ENCODE measurements at places on chromosomes 5 and 9.

DNA sequence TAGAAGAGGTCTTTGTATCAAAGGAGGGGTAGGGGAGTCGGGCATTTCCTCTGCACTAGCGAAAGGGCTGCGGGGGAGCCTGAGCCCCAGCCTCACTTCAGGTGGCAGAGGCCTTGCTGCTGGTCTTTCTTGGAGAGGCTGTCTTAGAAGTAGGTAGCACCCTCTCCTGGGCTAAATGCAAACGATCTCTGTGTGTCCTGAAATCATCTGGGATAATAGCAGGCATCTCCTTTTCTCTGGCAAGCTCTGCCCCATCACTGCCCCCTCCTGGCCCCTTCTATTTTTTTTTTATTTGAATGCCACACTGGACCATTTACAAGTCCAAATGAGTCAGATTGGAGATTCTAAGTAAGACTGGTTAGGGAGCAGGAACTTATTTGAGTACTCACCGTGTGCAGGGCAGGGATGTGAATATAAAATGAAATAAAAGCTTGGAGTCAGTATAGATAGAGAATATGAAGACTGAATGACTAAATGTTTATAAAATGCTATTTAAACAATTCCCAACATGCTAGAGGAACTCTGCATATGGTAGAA is 137.1 kb downstream of the FGF1 start:
- DNase-seq: peak; percentile 97

- DNase-seq: peak; percentile 76
Measured at GRCh38 chr5:78647351-78647818, 1.2 kb downstream of the LHFPL2 start.

- peak; percentile 32 for DNase-seq
Measured at GRCh38 chr5:115069087-115069968, 100.4 kb downstream of the TRIM36 start.

DNA sequence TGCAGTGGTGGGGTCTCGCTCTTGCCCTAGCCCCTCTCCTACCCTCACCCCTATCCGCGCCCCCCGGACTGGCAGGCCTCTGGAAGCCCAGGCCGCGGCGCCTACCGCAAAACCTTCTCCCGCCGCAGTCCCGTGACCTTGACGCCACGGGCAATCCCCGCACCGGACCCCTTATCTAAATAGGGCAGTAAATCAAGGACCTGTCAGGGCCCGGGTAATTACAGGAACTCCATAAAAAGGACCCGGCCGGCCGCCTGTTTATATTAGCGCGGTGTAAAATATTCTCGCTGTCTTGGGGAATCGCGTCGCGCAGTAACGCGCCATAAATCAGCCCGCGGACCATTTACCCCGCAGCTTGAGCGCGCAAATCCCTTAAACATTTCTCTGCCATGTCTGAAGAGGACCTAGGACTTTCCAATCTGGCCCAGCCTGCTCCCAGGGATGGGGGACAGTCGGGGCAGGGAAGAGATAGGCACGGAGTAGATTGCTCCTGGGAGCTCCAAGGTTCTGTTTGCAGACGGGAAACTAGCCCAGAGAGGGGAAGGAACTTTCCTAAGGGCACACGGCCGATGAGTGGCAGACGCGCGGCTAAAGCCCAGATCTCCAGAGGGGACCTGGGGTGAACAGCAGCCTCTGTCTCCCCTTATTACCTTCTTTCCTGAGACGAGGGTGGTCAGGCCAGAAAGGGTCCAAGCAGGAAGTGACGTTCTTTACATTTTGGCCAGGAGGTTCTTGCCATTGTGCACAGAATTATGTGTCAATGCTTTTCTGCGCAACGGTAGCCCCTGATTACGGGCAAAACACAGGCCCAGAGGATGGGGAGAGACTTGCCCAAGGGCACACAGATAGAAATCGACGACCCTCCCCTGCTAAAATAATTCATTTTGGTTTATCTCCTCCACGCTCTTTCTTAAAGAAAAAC is 4.8 kb upstream of the HAND1 start:
- DNase-seq: no peak

DNA sequence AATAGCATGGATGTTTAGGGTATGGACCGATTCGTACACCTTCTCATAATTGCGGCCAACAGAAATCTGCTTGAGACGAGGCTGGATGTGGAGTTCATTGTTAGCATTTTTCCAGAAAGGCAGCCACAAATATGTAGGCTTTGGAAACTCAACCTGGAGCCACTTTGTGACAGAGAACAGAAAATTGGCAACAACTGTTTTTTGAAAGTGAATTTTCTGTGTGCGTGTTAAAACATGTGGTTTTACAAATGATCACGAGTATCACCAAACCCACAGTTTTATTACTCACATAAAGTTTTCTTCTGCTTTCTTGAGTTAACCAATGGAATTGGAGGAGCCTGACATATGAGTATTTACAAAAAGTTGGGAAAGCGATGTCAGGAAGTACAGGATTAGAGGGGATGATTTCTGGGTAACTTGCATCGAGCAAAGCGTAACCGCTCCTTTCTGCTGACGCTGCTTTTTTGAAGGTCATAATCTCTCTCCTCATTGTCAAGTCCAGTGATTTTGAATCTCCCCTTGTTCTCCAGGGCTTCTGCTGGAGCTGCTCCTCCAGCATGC is 138.5 kb upstream of the TAF11L2 start:
- no peak for DNase-seq

DNA sequence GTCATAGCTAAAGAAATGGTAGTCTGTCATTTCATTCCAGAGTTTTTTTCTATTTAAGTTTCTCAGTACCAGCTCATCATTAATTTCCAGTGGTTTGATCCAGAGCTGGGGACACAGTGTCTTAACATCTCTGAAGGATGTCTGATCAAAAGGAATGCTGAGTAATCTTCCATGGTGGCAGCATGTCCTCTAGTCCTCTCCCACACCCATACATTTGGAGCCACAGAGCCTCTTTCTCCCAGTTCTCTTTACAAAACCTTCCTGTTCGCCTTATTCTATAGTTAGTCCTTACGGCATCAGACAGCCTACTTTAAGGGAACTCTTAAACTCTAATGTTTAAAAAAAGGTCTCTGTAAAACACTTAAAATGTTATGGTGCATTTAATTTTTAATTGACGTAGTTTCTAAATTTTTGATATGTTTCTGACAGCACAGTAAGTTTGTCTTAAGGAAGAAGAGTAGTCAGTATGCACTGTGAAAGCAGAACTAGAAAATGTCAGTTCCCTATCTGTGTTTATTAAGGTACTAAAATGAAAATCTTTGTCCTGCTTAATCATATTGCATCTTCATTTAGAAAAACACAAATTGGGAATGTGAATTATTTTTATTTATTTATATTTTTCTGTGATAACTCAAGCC is 96.8 kb downstream of the INIP start:
- no peak for DNase-seq

- DNase-seq: no peak
Measured at GRCh38 chr5:133150909-133151544, 99.2 kb downstream of the HSPA4 start.

GRCh38 chr5:19497229-19497815 is 490.7 kb downstream of the CDH18 start:
- no peak for DNase-seq

DNA sequence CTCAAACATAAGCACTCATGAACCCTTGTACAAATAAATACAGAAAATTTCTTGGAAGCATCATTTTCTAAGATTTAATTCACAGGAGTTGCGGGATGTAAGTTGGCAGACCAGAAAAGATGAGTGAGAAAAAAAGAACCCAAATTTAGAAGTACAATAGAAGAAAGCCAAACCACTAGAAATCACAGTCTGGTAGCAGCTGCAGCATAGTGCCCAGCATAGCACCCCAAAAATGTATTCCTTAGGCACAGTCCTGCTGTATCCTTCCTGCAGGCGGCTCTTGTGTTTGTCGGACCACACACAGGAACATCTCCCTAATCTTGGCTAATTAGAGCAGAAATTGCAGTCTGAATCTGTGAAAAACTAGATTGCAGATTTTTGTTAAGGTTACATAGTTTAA is 208.5 kb upstream of the TRPM3 start:
- no peak for DNase-seq

GRCh38 chr9:76001459-76001858 is 111.0 kb downstream of the PCSK5 start:
- no peak for DNase-seq

- peak; percentile 19 for DNase-seq
Measured at GRCh38 chr5:97229688-97230285, 46.7 kb upstream of the RIOK2 start.

- DNase-seq: no peak
Measured at GRCh38 chr9:31908158-31908890, 476.1 kb upstream of the ACO1 start.

- no peak for DNase-seq
Measured at GRCh38 chr9:128409978-128410377, 10.7 kb upstream of the CERCAM start.

DNA sequence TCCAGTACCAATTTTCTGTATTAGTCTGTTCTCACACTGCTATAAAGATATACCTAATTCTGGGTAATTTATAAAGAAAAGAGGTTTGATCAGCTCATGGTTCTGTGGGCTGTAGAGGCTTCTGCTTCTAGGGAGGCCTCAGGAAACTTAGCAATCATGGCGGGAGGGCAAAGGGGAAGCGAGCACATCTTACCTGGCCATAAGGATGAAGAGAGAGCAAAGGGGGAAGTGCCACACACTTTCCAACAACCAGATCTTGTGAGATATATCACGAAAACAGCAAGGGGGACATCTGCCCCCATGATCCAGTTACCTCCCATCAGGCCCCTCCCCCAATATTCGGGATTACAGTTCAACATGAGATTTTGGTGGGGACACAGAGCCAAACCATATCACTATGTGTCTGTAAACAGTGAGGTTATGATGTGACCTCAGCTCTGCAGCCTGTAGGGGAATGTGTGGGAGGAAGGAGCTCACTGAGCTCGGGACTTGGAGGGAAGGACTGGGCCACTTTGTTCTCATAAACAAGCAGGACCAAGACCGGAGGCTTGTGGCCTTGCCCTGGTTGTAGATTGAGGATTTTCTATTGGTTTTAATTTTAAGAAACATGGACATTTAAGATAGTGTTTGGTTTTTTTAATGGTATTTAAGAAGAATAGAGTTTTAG is 85.2 kb downstream of the EHMT1 start:
- DNase-seq: no peak

DNA sequence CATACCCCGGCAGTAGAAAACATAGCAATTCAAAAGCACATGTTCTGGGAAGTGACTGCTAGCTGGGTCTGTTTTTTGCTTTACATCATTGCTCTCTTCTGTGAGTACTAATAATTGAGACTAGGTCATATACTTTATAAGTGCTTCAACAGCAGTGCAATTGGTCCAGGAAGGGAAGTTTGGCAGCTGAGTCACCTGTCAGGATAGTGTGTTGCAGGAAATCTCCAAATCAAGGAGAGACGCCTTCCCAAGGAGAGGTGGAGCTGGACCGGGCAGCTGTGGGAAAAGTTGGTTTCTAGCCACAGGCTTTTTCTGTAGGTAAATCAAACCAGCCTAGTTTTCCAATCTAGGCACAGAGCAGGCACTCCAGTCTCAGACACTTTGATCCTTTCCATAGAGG is 330.1 kb downstream of the ENC1 start:
- DNase-seq: no peak

GRCh38 chr5:137269274-137269673 is 229.9 kb downstream of the SPOCK1 start:
- DNase-seq: no peak

DNA sequence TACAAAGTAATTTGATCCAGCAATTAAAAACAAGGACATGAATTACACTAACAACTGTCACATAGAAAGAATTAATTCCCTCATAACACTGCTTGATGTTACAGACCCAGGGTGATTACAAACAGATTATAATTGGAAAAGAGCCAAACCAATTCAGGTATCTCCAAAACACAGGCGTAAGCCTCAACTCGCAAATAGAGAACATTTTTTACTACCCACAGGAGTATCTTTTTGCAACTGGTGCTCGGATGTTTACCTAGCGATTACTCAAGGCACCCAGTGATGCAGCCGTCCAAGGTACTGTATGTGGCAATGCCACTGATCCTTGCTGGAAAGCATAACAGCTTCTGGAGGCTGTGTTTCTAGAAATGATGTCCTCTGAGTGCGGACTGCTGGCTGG is 386.1 kb upstream of the KIF2A start:
- DNase-seq: no peak

- DNase-seq: no peak
Measured at GRCh38 chr5:113527746-113528145, 14.3 kb downstream of the YTHDC2 start.

GRCh38 chr9:79408617-79409016 is 163.1 kb upstream of the TLE4 start:
- no peak for DNase-seq

GRCh38 chr9:97714435-97714834 is 17.3 kb upstream of the XPA start:
- no peak for DNase-seq

DNA sequence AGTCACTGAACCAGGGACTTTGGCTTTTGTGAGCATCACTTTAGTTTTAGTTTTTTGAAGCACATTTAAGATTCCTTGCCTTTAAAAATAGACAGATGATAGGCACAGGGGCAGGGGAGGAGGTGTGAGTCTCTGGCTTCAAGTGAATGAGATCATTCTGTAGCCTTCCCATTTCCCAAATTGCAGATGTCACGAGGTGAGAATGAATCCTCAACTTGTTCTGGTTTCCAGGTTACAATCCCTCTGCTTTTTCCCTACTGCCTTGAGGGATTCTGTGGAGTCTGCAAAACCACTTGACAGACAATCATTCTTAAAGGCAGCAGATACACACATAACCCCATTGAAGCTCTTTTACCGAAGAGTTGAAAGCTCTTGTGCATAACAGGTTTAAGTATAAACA is 332.4 kb downstream of the DMAC1 start:
- no peak for DNase-seq

DNA sequence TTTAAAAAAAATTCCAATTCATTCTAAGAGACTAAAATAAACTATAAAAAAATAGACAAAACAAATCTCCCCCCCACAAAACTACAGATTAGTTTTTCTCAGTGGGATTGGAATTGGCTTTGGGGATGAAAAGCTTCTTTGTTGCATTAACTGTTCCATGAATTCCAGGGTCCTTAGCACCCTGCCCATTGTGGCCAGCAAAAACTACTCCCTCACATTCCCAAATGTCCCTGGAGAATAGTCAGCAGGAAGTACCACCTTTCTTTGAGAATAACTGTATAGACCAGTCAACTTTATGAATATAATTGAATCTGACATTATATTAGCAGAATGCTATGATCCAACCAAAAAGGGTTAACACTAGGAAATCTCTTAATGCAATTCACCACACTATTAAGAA is 147.9 kb downstream of the LPAR1 start:
- no peak for DNase-seq

GRCh38 chr9:127170103-127170502 is 47.7 kb upstream of the ANGPTL2 start:
- no peak for DNase-seq

DNA sequence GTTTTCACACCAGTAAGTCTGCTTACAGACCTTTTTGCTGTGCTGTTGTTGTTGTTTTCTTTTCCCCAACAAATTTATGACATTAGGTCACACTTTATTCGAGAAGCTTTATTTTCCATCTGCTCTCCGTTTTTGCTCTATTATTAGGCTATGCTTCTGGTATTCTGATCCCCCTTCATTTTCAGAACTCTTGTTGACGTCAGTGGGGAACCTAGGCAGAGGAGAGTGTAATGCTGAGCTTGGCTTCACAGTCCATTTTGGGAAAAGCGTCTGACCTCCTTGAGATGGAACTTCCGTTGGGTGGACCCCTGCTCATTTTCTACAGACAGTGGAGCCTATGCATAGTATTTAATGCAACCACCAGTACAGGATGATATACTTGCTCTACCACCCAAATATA is 387.9 kb upstream of the MEF2C start:
- no peak for DNase-seq

GRCh38 chr5:157535042-157535865 is 40.3 kb downstream of the ADAM19 start:
- DNase-seq: no peak
